ENCODE measurements at places on chromosomes 2 and 18.

- DNase-seq = no peak
These were observed 20.0 kb upstream of the STAT4 start for GRCh38 chr2:191170773-191171172.

- DNase-seq = no peak
These were observed 20.7 kb upstream of the SULT1C2 start for GRCh38 chr2:108268001-108268400.

DNA sequence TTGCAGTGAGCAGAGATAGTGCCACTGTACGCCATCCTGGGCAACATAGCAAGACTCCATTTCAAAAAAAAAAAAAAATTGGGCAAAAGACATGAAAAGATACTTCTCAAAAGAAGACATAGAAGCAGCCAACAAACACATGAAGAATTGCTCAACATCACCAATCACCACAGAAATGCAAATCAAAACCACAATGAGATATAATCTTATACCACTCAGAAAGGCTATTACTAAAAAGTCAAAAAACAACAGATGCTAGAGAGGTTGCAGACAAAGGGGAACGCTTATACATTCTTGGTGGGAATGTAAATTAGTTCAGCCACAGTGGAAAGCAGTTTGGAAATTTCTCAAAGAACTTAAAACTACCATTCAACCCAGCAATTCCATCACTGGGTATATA is 43.1 kb upstream of the CHAC2 start:
- no peak for DNase-seq

- peak; percentile 30 for DNase-seq
These were observed 43.4 kb upstream of the HAAO start for GRCh38 chr2:42835577-42836371.

DNA sequence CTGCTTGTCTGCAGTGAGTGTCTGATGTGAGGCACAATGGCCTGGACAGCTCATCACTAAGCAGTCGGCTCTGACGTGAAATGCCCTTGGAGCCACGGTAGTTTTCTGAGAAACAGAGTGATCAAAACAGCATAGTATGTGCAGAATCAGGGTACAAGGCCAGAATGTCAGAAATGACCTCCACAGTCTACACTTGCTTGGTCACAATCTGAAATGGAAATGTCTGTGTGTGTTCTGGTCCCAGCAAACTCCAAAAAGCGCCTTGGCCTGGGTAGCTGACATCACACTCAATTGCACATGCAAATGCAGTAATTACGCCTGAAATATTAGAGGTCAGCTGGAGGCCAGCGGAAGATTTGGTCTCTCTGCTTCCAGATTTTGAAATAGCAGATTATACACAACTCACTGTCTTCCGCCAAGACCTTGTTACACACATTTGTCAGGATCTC is 95.4 kb downstream of the CTAGE1 start:
- DNase-seq = peak; percentile 84

DNA sequence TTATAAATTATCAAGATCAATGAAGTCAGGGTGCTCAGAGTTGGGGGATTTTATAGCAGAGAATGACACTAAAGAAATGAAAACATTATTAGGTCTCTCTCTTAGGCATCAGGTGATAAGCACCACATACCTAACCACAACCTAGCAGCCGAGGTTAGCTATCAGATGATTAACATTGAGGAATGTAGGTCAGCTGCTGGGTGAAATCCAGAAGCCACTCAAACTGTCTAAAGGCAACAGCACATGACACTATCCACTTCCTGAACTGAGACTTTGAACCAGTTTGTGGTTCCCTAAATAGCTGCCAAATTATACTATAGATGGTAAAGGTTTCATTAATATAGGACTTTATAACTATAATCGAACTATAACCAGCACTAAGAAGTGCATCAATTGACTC is 4.7 kb downstream of the EPG5 start:
- no peak for DNase-seq

GRCh38 chr2:198775737-198776136 is 682.0 kb downstream of the SATB2 start:
- no peak for DNase-seq

GRCh38 chr2:64114912-64115277 is 29.3 kb downstream of the PELI1 start:
- DNase-seq = no peak

DNA sequence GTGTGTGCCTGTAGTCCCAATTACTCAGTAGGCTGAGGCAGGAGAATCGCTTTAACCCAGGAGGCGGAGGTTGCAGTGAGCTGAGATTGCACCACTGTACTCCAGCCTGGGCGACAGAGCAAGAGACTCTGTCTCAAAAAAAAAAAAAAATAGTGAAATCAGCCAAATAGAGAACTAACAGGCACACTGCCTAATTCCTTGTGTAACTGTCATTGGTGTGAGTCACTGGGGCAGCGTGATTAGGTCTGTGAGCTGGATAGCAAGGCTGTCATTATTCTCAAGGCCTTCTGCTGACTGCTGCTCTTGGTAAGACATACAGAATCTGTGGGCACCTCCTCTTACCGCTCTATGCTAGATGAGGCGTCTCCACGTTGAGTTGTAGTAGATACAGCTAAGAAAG is 270.3 kb downstream of the NEDD4L start:
- DNase-seq = peak; percentile 64

GRCh38 chr2:175690113-175690837 is 311.8 kb downstream of the LNPK start:
- DNase-seq = no peak

DNA sequence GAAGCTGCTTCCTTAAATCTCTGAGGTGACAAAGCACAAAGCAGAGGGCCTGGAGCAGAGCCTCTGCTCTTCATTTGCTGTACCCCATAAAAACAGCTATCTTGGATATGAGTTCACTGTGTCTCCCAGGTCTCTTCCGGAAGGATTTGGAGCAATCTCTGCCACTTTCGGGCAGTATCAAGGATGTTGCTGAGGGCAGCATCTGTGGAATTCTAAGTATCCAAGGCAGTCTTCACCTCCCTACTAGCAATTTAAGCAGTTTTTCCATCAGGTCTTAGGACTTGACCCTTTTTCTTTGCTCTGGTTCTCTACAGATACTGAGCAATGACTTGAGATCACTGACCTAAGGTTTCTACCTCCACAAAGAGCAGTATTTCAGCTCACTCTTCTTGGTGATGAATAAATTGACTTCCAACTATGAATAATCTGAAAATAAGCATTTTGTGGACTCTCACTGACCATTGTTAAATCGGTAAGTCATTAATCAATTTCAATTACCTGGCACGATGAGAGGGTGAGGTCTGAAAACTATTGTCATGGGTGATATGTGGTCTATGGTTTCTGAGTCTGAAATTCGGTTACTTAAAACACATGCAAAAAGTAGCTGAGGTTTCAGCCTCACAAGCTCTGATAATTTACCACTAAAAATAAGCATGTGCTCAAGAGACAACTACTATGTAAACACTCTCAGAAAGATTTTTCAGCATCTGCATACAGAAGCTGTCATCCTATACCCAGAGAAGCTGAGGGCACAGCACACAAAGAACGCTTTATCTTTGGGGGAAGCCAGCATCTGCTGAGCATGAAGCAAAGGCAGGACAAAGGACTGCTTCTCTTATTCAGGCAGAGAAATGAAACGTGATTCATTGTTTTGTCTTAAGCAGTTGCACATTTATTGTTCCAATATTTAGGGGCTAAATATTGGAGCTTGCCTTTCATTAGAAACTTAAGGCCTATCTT is 32.1 kb upstream of the SPATS2L start:
- no peak for DNase-seq

- peak; percentile 91 for DNase-seq
These were observed 138.8 kb upstream of the CTAGE1 start for GRCh38 chr18:22556222-22557167.

GRCh38 chr2:193583638-193584400 is 1389.1 kb upstream of the TMEFF2 start:
- no peak for DNase-seq

- DNase-seq = no peak
These were observed 205.3 kb upstream of the CDH20 start for GRCh38 chr18:61127714-61128467.

GRCh38 chr2:37911296-37911873 is 13.7 kb upstream of the RMDN2 start:
- DNase-seq = no peak

DNA sequence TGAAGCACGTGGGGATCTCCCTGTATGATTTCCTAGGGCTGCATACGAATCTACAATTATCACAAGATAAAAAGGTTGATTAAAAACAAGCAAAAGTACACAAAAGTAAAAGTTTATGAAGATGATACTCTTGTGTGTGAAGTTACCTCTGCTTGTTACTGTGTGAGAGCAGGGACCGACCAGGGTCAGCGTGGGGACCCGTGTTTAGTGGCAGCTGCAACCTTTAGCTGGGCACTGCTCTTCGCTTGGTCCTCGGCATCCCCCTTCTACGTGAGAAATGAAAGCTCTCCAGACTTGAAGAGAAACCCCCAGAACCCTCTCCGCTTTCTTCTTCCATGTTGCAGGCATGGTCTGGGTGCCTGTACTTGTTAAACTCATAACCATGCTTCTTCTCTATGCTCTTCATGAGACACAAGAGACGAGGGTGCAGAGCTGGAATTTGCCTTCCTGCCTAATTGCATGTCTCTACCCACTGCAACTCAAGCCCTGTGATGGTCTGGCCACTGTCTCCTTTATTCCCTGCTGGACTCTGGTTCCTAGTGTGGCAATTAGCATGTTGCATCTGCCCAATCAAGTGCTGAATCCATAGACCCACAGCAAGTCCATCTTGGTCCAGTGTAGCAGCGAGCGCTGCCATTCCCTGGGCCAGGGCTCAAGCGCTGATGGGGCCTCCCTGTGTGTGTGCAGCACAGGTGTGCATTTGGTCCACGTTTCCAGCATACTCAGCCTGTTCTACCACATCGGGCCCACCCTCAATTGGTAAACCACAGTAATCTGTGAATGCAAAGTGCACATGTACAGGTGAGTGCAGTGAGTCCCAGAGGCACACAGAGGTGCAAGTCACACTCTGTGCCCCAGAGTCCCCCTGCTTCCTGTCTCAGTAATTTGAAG is 88.5 kb downstream of the TWIST2 start:
- peak; percentile 38 for DNase-seq

GRCh38 chr2:212726403-212726802 is 187.8 kb upstream of the ERBB4 start:
- no peak for DNase-seq

- no peak for DNase-seq
These were observed 116.8 kb downstream of the IKZF2 start for GRCh38 chr2:213034585-213034984.

- DNase-seq = no peak
These were observed 26.5 kb upstream of the KCNF1 start for GRCh38 chr2:10885094-10885860.

GRCh38 chr2:116769514-116769913 is 1045.0 kb upstream of the DDX18 start:
- no peak for DNase-seq

DNA sequence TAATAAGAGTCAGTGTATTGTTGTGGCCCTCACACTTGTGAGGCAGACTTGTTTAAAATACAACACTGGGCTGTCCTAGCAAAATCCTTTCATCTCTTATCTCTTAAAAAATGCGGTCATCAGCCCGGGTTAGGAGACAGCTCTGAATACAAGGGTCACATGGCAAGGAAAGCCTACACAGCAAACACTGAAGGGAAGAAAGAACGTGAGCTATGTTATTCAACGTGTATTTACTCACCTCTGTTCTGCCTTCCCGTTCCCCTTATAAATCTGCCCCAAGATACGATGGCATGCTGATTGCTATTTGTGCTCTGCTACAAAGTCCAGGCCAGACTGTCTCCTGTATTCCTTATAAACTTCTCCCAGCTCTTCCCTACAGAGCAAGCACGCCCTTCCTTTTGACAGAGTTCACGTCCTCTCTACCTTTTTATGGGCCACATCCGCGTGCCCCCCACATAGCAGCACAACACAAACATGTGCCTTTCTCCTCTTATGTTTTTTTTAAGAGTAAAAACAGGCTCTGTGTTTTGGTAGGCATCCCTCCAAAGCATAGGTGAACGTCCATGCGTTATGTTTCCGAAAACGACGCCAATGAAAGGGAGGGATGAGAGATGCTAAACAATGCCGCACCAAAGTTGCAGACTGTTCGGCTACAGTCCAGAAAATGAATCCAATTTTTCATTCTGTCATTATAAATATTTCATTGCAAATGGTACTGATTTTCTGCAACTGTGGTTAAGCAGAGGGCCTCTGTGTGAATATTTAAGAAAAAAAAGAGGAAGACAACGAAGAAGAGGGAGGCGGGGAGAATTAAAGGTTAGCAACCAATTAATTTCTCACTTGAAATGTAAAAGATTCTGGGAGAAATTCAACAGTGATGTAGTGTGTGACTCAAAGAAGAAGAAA is 274.7 kb downstream of the ZNF521 start:
- no peak for DNase-seq

GRCh38 chr2:233419602-233420391 is 65.5 kb downstream of the DGKD start:
- no peak for DNase-seq

- DNase-seq = no peak
These were observed 200.3 kb downstream of the PRKCE start for GRCh38 chr2:45851576-45852304.

GRCh38 chr2:32738939-32739338 is 111.1 kb downstream of the TTC27 start:
- DNase-seq = no peak

- DNase-seq = no peak
These were observed 64.7 kb upstream of the COX7A2L start for GRCh38 chr2:42425697-42426096.

GRCh38 chr2:131142849-131143248 is 37.7 kb downstream of the PLEKHB2 start:
- no peak for DNase-seq

GRCh38 chr2:155178921-155179320 is 480.4 kb downstream of the KCNJ3 start:
- DNase-seq = no peak

- no peak for DNase-seq
These were observed 3.5 kb downstream of the SNTG2 start for GRCh38 chr2:953975-954686.

DNA sequence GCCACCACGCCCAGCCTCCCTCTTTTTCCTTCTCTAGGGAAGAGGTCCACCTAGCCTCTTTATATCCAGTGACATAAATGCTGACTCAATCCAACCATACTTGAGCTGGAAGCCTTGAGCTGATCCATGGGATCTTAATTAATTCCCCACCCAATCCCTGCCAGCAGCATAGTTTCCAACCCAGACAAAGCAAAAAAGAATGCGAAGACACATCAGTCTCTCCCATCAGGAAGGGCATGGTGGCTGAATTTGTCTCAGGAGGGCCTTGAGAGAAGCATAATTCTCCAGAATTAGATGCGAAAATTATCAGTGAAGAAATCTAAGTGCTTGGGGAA is 22.5 kb downstream of the CASP10 start:
- DNase-seq = no peak

- no peak for DNase-seq
These were observed 179.8 kb upstream of the EPAS1 start for GRCh38 chr2:46117379-46117778.

DNA sequence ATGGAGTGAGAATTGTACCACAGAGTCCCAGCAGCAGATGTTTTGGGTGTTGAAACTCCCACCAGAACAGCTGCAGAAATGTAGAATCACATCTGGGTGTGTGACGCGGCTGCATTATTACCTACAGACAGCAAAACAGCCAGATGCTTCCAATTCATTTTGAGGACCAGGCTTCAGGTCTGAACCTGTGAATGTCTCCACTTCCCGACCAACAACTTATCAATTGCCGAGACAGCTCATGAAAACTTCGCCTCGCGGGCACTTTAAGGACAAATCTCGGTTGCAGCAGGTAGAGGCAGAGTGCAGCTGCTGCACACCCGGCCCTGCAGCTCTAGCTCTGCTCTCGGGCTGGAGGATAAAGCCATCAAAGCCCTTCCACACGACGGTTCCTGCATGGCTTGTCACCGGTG is 202.0 kb downstream of the HRH4 start:
- DNase-seq = peak; percentile 37

All from right cardiac atrium (tissue), 5 donors.